Right renal cortex interstitium (tissue), 3 donors: ENCODE measurements at places on chromosomes 1 and 21. TPM values are rescaled to one million over a fixed set of nuclear protein-coding genes. Genes with fewer than 3 reads are reported as not detected.

GRCh38 chr1:189851806-189852367 lies 625.8 kb downstream of the BRINP3 start:
- DNase-seq: no peak

GRCh38 chr1:204074274-204075138 lies 1.6 kb downstream of the SOX13 start:
- DNase-seq: no peak

Gene LAMB3
- polyA plus RNA-seq: 1.4 TPM

DNA sequence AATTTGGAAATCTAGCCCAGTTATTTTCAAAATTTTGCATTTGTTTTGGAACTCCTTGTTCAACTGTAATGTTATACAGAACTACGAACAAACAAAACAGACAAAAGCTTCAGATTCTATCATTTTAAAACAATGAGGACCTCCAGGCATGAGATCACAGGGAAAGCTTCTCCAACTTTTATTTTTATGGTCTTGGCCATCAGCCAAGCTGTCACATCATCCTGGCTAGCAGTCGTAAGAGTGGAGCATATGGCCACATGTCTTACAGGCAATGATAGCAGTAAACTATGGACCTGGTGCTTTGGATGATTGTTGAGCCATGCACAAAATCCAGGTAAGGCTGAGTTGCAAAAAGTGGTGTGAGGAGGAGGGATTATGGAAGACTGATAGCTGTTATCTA lies 299.6 kb downstream of the LMX1A start:
- no peak for DNase-seq

GRCh38 chr1:55215194-55216021 lies at the start of gene USP24:
Gene USP24, minus strand, starts transcription at chr1:55215364. Its CDS starts 251 bp downstream, at chr1:55215113.
- DNase-seq: peak; percentile 59

DNA sequence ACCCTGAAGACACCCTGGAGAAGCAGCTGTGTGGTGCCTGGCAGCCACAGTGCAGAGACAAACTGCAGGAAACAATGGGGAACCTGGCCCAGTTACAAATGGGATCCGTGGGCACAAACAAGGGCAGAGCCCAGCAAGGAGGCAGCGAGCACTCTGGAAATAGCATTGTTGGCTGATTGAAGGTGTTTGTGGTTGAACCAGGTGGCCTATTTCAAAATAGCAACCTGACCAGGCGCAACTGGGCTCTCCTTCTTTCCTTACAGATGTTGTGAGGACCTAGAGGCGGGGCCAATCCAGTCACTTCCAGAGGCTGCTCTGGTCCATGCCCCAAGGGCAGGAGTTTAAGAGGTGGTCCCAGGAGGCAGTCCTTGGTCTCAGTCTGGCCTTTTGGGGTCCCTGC lies 21.7 kb upstream of the ZBTB21 start:
- DNase-seq: no peak

Gene PADI1
- not detected for polyA plus RNA-seq

Gene RABIF
- polyA plus RNA-seq: 11.4 TPM

Gene SLC44A3
- 83.5 TPM for polyA plus RNA-seq

DNA sequence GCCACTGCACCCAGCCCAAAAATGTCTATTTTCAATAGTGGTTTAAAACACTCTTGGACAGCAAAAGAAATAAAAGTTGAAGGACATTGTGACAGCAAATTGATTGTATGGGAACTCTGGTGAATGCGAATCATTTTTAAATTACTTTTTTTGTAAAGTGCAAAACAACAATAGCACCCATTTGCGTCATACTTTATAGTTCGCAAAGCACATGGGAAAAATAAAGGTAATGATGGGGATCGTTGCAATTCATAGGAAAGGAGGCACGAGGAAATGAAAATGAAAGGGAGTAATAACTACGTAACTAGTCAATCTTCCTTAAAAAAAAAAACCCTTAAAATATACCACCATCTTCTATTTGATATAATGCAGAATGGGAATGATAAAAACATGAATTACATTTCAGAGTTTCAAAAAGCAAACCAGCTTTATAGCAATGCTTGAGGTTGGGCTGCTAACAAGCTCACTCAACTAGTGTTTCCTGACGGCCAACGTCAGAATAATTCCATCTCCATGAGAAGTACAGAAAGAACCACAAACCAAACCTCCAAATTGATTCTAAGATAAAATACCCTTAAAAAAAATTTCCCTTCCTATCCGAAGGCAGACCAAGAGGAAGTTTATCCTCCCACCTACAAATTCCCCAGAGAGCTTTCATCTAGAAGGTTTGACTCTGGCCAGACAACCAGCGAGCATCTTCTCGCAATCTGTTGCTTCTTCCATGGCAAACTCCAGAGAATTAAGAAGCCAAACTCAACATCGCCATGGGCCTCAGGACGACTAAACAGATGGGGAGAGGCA lies at the start of gene EDARADD:
TSS of gene EDARADD (plus strand) at position 606 of the 801 bp plus-strand sequence. CDS start at position 765, 159 bp downstream.
- DNase-seq: no peak

- DNase-seq: no peak
Measured at GRCh38 chr1:69519006-69519405, 48.7 kb upstream of the LRRC7 start.

DNA sequence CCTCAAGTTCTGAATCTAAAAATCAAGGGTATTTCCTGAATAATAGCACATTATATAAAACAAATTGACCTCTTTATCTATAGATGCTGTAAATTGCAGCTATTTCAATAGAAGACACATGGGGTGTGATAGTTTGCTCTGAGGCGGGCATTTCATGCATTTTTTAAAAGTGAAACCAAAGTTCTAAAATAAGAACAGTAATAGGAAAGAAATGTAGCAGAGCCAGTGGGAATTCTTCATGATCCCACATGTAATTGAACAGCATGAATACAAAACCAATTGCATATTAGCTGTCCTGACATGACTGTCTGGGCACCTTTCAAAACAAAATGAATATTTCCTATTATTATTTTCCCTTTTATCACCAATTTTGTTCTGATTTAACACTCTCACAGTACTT lies 85.0 kb downstream of the RGS21 start:
- no peak for DNase-seq

Gene LCE1A
- not detected for polyA plus RNA-seq

Gene LIPI
- 0.22 TPM for polyA plus RNA-seq

Gene OR1C1
- not detected for polyA plus RNA-seq

GRCh38 chr1:81505831-81506230 lies 294.9 kb upstream of the ADGRL2 start:
- DNase-seq: no peak

GRCh38 chr1:230937371-230937770 lies 41.3 kb downstream of the TTC13 start:
- no peak for DNase-seq

Gene CD247
- polyA plus RNA-seq: 0.37 TPM

DNA sequence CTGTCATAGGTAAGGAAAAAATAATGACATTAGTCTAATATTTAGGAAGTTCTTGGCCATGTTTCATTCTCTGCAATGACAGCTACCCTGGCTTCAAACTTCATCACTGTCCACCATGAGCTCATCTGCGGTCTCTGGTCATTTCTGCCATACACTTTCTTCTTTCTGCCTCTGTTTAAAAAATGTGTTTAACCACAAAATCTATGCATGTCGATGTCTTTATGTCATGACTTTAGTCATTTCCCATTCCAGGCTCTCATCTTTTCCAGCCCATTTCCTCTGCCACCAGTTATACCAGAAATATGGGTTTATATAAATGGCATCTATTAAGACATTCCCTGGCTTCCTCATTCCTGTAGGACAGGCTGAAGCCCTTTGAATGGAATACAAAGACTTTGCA lies 68.5 kb upstream of the DUSP10 start:
- no peak for DNase-seq

DNA sequence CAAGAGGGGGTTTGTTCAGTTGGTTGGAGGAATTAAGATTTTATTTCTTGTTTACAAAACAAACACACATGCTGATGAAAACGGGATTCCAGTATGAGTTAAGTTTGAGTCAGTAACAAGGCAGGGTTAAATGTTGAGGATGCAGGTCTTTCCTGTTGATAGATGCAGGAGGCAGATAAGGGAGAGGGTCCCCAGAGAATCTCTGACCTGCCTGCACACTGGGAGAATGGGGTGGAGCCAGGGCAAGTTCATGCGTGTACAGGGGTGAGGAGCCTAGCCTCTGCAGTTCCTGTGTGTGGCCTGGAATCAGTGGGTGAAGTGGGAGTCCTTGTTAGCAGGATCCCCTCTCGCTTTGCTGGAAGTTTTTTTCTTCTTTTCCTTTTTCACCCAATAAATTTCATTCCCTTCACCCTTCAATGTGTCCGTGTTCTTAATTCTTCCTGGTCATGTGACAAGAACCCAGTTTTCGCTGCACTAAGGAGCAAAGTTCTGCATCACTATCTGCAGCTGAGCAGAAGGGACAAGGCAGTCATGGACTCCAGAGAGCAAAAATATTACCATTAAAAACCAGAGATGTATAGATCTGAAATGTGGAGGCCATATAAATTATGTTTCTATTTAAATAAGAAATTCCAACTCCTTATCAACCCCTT lies 69.9 kb upstream of the MARK1 start:
- DNase-seq: no peak

DNA sequence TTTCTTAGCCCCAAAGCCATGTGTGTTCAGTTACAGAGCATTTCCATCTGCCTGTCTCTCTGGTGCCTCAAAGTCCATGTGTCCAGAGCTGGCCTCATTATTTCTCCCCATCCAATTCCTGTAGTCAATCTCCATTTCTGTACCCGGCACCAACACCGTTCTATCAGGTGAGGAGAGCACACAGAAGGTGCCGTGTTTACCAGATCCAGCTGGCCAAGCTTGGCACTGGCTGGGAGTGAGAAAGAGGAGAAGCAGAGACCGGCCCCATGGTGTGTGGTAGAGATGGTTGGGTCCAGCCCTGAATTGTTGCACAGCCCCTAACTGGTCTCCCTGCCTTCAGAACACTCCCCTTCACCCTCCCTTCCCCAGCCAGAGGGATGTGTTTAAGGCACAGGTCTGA lies 7.5 kb upstream of the SSBP3 start:
- DNase-seq: no peak

- no peak for DNase-seq
Measured at GRCh38 chr1:53274026-53274425, 35.7 kb upstream of the MAGOH start.

DNA sequence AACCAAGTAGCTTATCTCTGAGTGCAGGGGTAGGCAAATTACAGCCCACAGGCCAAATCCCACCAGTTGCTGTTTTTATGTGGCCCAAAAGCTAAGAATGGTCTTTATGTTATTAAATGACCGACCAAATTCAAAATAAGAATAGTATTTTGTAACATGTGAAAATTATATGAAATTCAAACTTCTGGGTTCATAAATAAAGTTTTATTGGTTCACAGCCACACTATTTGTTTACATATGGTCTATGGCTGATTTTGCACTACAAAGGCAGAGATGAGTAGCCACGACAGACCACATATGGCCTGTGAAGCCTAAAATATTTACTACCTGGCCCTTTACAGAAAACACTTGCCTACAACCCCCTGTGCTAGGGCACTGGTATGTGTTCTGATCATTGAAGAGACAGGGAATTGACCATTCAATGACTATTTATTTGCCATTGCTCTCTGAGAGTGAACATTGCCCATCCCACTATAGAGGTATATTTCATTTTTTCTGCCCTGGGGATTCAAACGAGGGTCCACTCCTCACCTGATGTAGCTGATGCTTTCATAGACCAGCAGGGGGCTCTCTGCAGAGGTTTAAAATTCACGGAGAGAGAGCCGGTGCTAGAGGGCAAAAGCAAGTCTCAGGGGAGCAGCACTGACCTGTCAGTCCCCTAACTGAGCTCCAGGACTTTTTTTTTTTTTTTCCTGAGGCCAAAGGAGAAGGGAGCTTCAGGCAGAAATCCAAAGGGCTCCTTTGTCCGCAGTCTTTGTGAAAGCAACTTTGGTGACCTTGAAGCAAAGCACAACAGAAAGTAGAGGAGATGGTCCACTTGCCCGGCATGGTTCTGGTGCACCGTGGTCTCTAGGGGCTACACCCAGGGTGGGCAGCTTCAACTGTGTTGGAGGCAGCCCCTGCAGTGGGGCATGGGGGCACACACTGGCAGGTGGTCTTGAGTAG lies 7.3 kb upstream of the GNL2 start:
- no peak for DNase-seq
